Left ventricle myocardium superior (tissue), 1 donor: ENCODE measurements at places on chromosomes 1 and 21.

GRCh38 chr1:39720094-39720999 is 18.3 kb upstream of the PPIE start:
- DNase-seq: no peak

DNA sequence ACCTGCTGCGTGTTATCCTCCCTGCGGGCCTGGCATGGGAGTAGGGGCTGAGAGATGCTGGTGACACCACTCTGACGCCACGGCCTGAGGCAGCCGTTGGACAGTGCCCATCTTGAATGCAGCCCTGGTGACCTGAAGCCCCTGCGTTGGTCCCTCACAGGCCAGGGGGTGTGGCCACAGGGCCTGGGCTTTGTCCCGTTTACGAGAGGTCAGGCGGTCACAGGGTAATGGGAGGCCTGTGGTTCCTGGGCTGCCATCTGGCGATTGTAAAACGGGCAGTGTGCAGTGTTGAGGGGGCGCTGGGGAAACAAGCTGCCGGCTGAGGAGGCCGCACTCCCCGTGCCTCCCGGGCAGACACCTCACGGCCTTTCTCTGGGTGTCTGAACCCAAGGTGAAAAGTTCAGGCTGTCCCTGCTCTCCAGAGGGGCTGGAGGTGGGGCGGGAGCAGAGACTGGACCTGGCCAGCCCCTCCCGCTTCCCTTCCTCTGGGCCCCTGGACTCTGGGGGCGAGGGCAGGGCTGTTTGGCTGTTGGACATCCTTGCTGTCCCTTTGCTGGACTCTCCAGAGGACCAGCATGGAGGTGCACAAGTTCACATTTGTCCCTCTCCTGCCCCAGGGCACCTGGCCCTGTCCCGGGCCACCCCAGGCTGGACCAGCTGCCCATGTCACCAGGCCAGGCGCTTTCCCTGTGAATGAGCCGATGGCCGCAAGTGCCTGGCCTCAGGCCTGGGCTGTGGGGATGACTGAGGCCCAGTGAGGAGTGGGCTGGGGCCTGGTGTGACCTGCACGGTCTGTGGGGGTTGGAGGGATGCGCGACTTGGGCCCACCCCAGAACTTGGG is 42.4 kb downstream of the SKI start:
- peak; percentile 38 for DNase-seq

GRCh38 chr1:16521288-16521583 is 7.2 kb upstream of the RNU1-1 start:
- no peak for DNase-seq

GRCh38 chr21:31185663-31186062 is 147.4 kb upstream of the KRTAP19-8 start:
- no peak for DNase-seq

DNA sequence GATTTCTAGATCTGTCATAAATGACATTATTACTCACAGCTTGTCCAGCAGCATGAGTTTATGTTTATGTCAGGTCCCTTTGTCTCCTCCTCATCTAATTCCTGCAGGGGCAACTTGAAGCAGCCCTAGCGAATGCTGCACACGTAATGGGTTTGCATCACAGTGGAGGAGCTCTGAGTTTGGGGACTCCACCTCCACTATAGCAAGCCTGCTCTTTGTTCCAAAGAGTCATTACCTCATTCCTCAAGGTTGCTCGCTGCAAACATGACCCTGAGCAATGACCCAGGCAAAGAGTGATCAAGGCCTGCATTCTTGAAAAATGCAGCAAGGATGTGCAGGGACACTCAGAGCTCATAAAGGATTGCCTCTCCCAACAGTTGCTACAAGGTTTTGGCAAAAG is 261.9 kb downstream of the HHIPL2 start:
- no peak for DNase-seq

- DNase-seq: no peak
Measured at GRCh38 chr1:223234534-223234933, 91.5 kb upstream of the TLR5 start.

- peak; percentile 20 for DNase-seq
Measured at GRCh38 chr1:1072849-1073742, 1.0 kb downstream of the RNF223 start.

DNA sequence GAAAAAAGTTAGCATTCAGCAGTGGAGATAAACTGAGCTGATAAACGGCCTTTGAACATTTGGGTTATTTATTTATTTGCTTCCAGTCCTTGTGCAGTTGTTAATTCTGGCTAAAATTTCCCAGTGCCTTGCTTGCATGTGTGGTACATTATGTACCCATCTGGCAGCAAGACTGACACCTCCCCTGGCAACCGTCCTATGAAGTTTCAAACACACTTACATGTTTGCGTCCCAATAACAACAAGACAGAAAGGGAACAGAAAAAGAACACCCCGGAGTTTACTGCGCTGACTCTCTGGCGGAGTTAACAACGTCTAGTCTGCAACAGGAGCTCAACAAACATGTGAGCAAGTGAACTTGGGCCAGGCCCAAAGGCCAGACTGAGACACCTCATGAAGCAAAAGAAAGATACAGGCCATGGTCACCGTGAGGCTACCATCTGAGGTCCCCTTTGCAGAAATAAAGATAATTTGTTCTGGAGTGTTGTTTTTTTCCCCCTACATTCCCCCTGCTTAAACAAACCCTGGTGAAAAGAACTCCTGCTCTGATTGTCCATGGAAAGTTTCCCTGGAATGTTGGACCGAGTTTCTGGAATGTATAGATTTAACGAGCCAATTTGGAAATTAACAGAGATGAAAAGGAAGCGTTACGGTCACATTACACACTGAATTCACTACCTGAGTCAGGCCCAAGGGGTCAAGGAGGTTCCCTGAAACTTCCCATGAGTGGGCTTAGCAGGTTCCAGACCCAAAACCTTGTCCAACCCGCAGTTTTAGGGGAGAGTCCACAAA is 33.4 kb downstream of the TRABD2B start:
- no peak for DNase-seq

DNA sequence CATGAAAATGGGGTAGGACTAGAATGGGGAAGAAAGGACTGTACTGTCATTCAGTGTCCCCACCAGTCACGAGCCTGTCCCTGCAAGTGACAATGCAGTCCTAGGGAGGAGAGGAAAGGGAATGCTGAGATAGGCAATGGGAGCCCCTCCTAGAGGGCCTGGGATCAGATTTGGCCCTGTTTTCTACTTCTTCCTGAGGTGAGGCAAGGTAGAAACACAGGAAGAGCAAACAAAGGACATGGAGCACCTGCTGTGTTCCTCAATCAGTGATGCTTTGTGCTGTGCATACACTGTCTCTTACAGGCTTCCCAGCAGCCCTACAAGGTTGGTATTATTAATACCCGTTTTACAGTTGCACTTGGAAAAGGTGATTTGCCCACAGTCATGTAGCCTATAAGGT is 6.1 kb downstream of the FABP3 start:
- DNase-seq: no peak

DNA sequence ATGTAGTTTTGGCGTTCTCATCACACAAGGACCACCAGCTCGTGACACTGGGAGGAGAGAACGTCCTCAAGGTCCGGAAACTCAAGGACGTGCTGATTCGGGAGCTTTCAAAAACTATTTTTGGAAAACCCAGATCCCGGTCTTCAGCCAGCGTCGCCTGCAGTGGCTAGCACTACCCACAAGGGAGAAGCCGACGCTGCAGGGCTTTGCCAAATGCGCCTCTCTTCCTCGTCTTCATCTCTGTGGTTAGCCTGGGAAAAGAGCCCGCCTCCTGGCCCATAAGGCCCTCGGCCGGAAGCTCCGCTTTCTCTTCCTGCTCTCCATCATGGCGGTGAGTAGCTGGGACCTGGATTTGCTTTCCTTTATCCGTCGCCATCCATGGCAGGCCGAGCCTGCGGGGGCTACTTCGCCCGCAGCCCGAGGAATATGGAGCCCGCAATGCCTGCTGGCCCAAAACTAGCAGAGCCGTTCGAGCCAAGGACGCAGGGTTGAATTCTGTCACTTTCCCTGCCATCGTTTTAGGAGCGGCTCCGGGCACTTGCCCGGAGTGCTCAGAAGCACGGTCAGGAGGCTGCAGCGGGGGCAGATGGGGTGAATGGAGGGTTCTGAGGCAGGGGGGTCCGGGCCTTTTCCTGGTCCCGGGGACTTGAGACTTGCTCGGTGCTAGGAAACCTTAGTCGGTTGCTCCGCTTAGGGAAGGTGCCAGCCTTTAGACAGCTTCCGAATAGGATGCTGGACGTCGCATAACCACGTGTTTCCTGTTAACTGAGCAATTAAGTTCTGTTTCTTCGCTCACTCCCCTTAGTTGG is at the start of gene RPL11:
Gene RPL11 (plus strand): TSS at position 308 of the 809 bp plus-strand sequence. CDS start 18 bp downstream, at position 326.
- peak; percentile 93 for DNase-seq

DNA sequence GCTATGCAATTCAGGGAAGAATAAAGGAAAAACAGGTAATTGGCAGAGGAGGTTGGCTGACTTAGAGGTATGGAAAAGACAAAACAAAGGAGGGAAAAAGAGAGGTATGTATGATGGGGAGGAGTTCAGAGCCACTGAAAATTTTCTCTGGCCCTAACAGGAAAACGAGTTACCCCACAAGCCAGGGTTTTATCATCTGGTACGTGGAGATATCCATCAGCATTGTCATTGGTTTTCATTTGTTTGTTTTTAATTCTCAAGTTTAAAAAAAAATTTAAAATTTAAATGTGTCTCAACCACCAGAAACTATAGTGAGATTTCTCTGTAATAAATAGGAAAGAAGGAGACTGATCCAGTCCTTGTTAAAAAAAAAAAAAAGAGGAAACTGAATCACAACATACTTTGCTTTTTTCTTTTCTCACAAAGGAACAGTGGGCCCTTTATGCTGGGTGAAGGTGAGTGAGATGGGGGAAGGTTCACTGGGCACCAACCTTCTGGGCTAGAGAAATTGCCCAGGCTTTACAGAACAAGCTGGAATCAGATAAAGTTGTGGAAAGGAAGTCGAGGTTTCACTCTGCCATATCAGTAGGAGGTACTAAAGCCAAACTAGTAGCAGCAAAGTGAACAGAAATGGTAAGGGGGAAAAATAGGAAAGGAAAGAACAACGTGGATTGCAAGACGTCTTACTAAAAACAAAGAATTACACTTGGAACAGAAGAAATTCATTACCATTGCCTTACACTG is 2.7 kb downstream of the IFNAR2 start:
- DNase-seq: no peak

GRCh38 chr1:21956720-21957552 is 19.8 kb upstream of the HSPG2 start:
- DNase-seq: peak; percentile 77

GRCh38 chr1:179230251-179230650 is 774 bp upstream of the ABL2 start:
- no peak for DNase-seq

DNA sequence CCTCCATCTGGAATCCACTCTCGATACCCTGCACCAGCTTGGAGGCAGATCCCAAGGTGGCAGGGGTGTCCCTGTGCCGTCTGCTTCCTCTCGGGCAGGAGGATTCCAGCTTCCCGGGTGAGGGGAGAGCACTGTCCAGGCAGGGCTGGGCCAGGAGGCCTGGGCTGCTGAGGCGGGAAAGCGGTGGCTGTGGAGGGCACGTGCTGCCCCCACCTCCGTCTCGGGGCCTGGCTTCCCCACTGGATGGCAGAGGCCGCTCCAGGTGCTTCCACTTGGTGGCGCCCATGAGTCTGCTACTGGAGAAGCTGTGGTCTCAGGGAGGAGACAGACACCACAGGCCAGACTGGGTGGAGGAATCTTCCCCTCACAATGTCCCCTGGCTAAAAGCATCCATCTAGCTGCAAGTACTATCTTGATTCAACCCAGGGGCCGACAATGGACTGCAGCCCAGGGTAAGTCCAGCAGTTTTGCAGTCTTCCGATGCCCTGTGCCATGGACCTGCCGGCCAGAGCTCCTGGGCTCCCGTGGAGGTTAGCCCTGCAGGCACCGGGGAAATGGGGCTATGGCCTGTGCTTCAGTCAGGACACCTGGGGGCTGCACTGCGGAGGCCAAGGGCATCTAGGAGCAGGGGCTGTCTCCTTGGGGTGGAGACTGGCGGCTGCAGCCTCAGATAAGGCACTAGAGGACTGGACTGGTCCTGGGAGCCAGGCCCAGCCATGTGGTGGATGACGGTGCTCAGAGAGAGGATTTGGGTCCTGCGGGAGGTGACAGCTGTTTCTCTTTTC is 41.3 kb upstream of the EIF4G3 start:
- peak; percentile 52 for DNase-seq

- DNase-seq: no peak
Measured at GRCh38 chr1:235304549-235305451, 23.2 kb downstream of the ARID4B start.

DNA sequence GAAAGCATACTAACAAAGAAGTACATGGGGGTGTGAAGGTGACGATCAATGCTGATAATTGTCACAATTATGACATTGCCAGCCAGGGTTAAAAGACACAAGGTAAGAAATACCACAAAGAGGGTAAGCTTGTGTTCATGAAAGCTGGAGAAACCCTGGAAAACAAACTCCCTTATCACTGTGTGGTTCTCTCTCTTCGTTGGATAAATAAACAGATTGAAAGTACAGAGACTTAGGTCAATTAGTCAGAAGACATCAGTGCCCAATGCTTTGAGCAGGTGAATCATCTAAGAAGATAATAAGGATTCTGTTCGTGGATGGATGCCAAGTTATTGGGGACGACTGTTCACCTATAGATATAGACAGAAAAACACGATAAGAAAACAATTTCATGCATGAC is 22.4 kb upstream of the FCER1A start:
- no peak for DNase-seq

DNA sequence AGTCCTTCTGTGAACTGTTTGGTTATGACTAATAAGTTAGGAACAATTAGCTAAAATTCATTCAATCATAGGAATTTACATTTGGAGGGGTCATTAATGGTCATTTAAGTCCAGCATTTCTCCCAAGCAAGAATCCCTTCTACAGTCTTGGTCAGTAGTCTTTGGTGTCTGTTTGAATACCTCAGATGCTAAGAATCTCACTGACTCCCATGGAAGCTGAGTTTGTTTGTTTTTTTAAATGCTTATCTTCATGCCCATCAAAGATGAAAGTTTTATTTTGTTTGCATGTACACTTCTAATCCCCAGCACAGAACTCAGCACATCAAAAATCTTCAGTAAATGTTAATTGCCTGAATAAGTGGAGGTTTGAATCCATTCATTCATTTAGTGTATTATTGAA is 41.3 kb upstream of the SLC44A3 start:
- no peak for DNase-seq

DNA sequence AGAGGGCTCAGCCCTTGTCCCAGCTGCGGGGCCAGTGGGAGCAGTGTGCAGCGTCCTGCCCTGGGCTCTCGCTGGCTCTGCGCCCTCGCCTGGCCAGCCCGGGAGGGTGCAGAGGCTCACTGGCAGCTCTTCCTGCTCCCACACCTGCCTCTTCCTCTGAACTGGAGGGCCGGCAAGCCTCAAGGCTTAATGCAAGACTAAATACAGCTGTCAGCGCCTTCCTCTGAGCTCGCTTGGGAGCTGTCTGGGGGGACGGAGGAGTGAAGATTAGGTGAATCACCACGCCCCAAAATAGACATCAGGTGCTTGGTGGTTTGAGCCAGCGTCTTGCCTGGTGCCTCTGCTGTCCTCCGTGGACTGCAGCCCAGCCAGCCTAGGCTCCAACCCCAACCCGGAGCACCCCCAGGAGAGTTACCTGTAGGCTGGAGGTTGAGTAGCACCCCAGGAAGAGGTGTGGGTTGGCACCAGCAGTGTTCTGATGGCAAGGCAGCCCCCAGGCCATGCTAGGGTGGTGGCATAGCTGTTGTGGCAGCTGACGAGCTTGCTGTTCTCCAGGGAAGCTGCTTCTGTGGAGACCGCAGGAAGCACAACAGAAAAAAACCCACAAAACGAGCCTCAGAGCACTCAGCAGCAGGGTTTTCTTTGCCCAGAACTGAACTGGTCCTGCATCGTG is 36.9 kb downstream of the UMODL1 start:
- peak; percentile 78 for DNase-seq
